NCI-H774 (cell line): ENCODE measurements at places on chromosomes 1 and 21.
A peak's percentile ranks its signal among the peaks of the same experiment; 100 is the strongest.

DNA sequence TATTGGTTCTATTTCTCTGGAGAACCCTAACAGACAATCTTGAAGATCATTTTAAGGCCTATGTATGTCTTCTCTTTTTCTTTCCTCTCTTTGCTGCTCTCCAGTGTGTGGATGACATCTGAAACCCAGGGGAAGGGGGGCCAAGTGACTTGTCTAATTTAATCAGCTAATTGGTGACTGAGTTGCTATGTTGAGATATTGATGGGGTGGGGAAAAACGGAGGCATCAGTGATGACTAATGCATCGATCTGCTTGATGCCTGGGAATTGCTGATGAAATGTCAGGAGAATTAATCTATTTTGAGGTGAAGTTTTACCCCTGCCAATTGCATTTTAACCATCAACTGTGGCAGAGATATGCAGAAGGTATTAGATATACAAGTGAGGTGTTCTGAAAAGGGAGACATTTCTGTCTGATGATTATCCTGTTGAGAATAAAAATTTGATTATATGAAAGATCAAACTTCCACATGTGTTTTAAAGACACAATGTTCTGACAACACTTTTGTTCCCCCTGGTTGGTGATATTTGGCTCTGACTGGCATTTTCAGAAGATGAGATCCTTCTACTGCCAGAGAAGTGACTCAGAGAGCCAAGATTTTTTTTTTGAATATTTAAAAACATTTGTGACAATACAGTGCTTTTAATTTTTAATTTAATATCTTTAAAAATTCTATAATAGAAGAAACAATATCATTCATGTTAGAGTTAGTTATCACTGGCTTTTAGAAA, 18.7 kb upstream of the PTGFR start:
- DNase-seq = no peak

- no peak for DNase-seq
These were observed 151.7 kb upstream of the ZNF648 start for GRCh38 chr1:182213163-182213562.

- DNase-seq = no peak
These were observed 62.5 kb upstream of the BARHL2 start for GRCh38 chr1:90779573-90779972.

DNA sequence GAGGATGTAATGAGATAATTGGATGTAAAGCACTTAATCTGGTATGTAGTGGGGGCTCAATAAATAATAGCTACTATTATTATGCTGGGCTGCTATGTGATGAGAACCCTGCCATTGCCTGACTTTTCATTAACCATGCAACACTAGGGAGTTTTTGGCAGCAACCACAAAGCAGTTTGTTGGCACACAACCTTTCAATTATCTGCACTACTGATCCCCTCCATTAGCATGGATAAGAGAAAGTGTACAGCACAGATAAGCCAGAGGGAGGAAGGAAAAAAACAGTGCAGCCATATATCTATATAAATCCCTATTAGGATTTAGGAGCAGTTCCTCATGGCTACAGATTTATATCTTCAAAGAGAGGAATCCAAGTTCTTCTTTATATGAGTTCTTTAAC, 498.5 kb downstream of the NUF2 start:
- no peak for DNase-seq

DNA sequence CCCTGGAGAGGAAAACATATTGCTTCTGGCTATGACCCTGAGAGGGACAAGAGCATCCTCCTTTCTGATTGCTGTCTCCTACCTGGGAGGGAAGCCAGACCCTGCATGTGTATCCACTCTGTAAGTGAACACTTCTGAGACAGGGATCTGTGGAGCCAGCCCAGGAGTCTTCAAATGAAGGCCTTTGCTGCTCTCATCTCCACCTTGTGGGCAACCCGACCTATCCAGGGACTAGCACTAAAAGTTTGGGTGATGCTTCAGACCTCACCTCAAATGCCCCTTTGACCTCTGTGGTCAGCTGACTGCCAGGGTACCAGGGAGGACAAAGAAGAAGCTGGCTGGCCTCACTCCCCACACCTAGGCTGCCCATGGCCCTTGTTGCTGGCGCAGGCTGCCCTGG, 64.7 kb downstream of the KCND3 start:
- no peak for DNase-seq

- no peak for DNase-seq
These were observed 117.2 kb downstream of the DMRTB1 start for GRCh38 chr1:53576381-53576801.

- no peak for DNase-seq
These were observed 19.4 kb downstream of the ENO1 start for GRCh38 chr1:8858888-8859706.

- DNase-seq = no peak
These were observed 19.2 kb downstream of the AGPAT3 start for GRCh38 chr21:43884012-43884860.

- DNase-seq = no peak
These were observed 15.9 kb downstream of the ATF6 start for GRCh38 chr1:161781995-161782394.

DNA sequence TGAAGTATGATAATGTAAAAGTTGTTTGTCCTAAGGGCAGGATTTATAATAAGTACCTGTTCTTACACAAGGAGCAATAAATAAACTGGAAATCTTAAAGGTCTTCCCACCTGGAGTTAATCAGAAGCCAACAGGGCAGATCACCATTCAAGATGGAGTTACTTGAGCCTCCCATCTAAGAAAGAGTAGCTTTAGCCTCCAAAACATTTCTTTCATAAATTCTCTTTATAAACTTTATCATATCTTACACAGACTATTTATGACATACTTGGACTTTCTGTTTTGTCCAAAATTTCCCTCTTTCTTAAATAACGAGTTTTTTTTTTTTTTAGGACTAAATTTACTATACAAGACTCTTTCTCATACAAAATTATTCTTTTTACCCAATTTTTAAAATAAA, 18.5 kb downstream of the OR2T1 start:
- no peak for DNase-seq

DNA sequence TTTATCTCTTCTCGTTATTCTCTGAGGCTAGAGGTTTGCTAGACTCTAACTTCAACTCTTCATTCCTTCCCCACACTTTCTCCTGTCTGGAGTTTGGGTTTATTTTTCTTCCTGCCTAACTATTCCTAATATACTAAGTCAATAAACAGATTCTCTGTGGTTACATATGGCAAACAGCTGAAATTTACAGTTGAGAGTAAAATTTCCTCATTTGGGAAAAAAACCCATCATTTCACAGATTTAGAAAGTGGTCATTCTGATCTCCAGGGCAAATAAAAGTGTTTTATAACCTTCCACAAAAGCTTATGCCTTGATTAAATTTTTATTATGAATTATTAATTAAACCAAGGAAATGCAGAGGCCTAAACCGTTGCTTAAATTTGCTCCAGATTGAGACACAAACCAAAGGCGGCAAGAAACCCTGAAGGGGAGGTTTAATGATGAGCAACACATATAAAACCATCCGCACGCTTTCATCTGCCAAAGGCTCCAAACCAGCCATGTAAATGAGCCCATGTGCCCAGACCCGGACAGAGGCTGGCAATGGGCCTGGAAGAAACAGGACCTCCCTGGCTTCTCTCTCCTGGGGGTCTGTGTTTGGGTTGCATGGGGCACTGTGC, 201.7 kb upstream of the LMO4 start:
- no peak for DNase-seq

DNA sequence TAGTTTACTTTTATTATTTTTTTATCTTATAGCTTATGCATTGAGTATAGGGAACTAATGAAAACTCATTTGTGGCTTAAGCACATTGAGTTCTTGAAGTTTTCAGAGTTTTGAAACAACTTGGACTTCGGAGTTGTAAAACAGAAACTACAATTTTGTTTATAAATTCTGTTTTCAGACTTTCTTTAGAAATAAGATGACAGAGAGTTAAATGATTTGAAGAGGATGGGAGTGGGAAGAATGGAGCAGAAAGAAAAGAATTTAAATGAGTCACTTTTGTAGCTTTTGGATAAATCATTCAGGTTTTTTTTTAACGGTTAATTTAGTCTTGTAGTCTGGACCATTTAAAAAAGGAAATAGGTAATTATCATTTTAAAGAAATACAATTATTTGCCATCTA, 32.3 kb downstream of the INKA2 start:
- DNase-seq = no peak

GRCh38 chr1:6225651-6226050, 10.1 kb downstream of the ICMT start:
- DNase-seq = no peak

GRCh38 chr1:212106286-212106792, 70.8 kb downstream of the DTL start:
- peak; percentile 46 for DNase-seq

- DNase-seq = no peak
These were observed 59.5 kb downstream of the PTGS2 start for GRCh38 chr1:186620566-186621350.

DNA sequence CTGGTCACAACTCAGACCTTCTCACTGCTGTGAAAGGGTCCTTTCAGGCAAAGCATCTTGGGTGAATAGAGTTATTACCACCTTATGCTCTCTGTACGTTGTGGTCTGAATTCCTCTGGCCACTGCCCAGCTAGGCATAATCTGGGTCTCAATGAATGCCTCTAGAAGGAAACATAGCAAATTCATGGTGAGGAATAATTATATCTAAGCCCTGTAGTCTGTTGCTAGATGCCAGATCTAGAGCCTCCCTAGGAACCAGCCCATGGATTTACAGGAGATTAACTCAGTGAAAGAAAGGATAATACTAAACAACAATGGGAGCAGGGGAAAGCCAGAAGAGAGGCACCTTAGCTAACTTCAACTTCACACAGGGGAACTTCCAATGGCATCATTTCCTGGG, 2.4 kb upstream of the COL11A1 start:
- no peak for DNase-seq

DNA sequence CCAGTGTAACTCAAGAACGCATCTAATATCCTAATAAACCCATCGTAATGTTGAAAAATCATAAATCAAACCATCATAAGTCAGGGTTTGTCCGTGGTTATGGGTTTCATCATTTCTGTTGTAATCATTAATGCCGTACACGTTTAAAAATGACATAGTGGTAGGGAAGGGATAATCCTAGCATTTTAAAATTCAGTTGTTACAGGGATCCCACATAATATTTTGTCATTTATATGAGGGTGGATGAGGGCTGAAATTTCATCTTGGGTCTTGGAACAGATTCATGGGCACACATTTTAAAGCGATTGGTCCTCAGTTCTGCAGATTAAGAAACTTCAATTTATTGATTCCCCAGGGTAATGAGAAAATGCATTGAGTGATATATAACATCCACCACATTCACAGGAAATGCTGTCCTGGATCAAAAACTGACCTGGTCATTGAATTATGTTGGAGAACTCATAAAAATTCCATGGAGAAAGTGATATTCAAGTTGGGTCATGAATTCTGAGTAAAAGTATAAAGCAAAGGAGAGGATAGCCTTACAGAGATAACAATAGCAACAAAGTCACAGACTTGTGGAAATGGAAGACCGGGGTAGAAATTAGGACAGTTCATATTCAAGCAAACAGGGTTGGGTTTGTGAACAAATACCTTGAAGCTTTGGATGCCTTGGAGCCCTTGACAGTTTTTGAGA, 1527.3 kb upstream of the TPTE start:
- no peak for DNase-seq

DNA sequence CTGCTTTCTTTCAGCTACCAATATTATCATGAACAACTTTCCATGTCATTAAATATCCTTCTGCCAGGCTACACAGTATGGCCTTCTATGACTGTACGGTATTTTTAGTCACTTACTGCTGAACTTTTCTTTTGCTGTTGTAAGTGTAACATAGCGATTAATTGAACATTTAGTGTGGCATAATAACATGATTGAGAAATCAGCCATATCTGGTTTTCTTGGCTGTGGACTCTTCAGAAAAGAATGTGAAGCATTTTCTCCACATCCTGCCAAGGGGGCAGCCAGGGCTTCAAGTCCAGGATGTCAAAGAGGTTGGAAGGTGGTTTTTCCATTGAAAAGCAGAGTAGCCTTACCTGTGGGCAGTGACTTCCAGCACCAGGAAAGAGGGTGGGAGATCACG, 8.8 kb upstream of the AHCYL1 start:
- DNase-seq = no peak

GRCh38 chr1:161092621-161093028, 3.3 kb upstream of the NECTIN4 start:
- no peak for DNase-seq

DNA sequence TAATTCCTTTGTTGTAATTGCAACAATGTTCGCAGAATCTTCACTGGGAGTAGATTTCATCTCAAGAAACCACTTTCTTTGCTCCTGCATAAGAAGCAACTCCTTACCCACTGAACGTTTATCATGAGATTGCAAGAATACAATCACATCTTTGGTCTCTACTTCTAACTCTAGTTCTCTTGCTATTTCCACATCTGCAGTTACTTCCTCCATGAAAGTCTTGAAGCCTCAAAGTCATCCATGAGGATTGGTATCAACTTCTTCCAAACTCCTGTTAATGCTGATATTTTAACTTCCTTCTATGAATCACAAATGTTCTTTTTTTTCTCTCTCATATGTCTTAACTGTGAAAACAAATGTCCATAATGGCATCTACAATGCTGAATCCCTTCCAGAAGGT, 118.6 kb upstream of the RAB4A start:
- no peak for DNase-seq

GRCh38 chr1:226131639-226132038, 54.9 kb downstream of the ACBD3 start:
- DNase-seq = no peak

DNA sequence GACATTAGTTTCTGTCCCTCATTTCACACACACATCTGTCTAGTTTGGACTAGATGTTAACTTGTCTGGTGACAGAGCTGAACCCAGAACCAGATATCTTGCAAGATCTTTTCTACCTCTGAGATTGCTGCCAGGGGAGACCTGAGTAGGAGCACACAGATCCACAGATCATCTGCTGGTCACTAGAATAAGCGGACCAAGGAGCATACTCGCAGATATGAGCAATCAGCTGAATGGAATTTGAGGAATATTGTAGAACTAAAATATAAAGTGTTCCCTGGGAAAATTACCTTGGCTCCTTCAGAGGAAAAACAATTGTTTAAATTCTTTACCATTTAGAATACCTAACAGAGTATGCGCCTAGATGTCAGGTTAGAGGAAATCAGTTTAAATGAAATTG, 90.7 kb downstream of the TNFSF18 start:
- no peak for DNase-seq

DNA sequence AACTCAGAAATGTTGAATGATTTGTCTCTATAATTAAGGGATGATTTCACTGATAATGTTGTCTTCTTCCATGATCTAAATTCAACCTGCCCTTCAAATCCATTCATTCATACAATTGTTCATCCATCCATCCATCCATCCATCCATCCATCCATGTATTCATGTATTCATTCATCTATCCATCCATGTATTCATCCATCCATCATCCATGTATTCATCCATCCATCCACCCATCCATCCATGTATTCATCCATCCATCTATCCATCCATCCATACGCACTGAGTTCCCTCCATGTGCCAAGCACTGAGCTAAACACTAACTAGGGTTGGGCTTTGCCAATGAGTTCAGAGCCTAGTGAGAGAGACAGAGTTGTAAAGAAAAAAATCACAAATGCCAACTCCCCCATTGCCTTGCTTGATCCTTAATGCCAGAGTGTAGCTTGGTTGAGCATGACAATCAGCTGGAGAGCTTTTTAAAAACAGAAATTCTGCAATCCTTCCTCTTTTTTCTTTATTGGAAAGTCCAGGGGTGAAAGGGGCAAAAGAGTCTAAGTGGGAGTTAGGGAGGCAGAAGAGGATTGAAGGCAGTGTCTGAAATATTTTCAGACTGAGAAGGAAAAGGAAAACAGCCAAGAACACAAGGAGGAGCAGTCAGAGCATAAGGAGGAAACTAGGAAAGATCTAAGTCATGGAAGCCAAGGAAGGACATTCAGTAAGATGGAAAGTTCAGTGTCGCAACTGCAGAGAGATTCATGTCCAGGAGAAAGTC, 92.4 kb upstream of the ERG start:
- DNase-seq = no peak
